ENCODE measurements at places on chromosomes 4 and X.

GRCh38 chr4:93263166-93263565, 565.4 kb upstream of the ATOH1 start:
- DNase-seq, result no peak

DNA sequence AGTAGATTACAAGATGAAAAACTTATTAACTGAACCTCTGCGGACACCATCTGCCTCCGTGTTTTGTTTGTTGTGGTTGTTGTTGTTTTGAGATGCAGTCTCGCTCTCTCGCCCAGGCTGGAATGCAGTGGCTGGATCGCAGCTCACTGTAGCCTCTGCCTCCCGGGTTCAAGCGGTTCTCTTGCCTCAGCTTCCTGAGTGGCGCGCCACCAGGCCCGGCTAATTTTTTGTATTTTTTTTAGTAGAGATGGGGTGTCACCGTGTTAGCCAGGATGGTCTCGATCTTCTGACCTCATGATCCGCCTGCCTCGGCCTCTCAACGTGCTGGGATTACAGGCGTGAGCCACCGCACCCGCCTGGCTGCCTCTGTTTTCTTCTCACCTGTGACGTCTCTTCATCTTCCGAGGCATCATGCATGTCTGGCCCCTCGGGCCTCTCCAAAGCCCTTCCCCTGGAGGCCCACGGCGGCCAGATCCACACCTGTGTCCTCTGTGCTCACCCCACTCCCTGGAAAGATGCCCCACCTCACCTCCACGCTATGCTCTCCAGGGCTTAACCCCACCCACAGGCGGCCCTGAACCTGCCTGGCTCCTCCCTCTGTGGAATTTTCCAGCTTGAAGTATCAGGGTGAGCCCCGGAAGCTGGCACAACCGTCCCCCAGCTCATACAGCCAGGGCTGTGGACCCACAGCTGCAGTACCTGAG, 77.0 kb upstream of the MXD4 start:
- no peak for DNase-seq

GRCh38 chrX:21960569-21961541, 20.3 kb downstream of the SMS start:
- no peak for DNase-seq

GRCh38 chr4:55409468-55410171, 13.9 kb downstream of the TMEM165 start:
- DNase-seq, result no peak

- DNase-seq, result no peak
Observed at GRCh38 chr4:165111906-165112367, 723 bp downstream of the TMEM192 start.

- no peak for DNase-seq
Observed at GRCh38 chr4:127251423-127251822, 381.3 kb upstream of the INTU start.

Measured in stimulated activated CD8-positive, alpha-beta memory T cell treated with anti-CD3 and anti-CD28 coated beads, Interleukin-7, amount 100 ng/mL, for 1 hour (primary cell).